ENCODE measurements at places on chromosomes 13 and 19.

GRCh38 chr13:44153496-44153895 is 220.1 kb upstream of the SERP2 start:
- no peak for DNase-seq

- DNase-seq = no peak
Observed at GRCh38 chr19:51830274-51830673, 35.3 kb downstream of the FPR3 start.

DNA sequence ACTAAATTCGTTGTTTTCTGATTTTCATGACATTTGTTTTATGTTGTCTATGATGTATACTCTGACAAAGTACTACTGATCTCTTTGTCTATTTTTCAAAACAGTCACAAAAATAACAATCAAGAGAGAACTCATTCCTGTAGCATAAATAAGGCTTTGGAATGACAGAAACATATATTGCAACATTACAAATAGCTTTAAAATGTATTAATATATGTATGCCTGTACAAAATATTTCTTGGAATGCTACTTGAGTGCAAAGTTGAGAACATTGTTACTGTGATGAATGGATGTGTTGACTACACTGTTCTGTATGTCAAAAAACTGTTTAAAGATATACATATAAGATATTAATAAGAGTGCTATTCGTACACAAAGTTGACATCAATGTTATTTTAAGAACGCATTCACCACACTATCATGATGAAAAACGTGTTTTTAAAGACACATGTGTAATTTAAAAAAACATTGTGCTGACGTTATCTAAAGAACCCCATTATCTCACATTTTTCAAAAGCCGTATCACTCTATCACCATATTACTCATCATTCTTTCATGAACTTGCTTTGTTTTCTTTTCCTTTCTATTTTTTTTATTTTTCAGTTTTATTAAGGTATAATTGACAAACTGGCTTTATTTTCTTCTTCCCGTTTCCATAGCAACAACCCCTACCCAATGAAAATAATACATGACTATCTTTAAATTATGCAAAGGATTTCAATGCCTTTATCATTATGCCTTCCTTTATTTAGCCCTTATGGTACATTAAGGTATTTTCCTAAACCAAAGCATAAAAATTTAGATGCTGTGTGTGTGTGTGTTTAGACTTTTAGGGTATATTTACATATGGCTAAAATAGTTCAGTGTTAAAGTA is 918.8 kb downstream of the SLITRK1 start:
- no peak for DNase-seq

DNA sequence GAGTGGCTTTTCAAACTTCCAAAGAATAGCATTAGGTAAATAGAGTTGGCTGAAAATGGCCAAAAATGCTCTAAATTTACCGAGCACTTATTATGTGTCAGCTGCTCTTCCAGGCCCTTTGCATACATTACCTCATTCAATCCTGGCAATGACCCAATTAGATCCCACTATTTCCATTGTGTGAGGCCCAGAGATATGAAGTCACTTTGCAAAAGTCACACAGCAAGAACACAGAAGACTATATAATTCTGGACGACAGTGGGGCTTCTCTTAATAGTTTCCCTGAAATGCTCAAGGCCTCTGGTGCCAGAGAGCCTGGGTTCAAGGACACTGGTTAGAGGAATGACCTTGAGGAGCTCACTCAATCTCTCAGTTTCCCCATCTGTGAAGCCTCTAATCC is 146.8 kb downstream of the IER2 start:
- no peak for DNase-seq

GRCh38 chr19:34241513-34242337 is 12.6 kb upstream of the GARRE1 start:
- no peak for DNase-seq

GRCh38 chr13:99540530-99540929 is 39.3 kb downstream of the TM9SF2 start:
- DNase-seq = no peak

- no peak for DNase-seq
Observed at GRCh38 chr13:42078128-42078808, 29.8 kb downstream of the DGKH start.

DNA sequence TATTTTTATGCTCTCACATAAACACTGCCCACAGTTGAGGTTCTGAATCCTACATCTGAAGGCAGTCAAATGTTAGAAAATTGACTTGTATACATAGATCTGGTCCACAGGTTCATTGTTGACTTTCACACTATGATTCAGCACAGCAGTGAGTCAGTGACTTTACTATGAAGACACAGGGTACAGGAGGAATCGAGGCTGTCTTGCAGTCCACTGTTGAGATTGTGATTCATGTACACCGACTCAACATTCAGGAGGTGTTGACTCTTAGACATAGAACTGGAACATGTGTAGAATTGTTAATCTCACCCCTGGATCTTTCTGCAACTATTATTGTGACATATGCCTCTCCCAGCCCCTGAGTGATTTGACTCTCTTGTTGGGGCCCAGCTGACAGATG is 74.3 kb upstream of the ZNF43 start:
- no peak for DNase-seq

DNA sequence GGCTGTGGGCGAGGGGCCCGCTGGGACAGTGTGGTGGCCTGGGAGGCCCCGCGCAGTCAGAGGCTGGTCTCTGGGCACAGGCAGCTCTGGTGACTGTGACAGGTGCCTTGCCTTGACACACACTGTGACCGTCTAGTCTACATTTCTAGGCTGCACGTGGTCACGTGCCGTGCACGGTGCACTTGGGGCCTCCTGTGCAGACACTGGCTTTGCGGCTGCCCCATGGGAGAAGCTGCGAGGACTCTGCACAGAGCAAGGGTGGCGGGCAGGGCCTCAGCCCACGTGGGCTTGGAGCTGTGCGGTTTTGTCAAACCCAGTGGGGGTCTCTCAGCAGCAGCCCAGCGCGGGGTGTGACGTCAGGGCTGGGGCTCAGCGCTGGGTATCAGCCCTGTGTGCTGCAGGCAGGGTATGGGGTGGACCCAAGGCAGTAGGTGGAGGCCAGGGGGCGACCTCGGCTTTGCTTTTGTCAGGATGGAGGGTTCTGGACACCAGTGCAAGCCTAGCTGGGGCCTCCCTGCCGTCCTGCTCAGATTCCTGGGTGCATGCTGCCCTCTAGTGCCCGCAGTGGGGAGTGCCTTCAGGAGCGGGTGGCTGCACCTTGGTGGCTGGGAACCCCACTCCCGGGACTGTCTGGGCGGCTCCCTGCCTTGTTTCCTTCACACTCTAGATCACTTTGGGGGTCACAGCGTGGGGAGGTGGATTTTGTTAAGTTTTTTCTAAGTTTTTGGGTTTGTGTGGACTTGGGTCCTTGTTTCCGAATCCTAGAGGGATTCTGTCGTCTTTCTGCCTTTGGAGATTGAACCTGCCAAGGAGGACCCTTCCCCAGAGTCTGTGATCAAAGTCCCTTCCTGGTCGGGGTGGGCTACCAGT is 62.6 kb downstream of the KDM4B start:
- DNase-seq = peak; percentile 83

- DNase-seq = peak; percentile 59
Observed at GRCh38 chr19:38095411-38096308, 128.4 kb downstream of the DPF1 start.

DNA sequence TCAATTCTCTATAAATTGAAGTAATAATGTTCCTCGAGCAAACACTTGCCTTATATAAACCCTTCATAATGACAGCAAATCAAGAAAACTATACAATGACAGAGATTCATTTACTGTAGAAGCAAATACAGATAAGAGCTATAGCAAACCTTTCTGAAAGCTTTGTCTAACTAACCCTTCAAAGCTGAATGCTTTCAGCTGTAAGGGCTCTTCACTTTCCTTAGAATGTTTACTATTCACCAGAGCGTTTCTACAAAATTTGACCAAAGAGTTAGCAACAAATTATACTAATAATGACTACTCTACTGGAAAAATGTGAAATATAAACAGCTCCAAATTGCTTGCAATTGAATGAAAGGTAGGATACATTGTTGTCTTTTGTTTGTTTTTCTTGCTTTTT is 218.1 kb downstream of the SLITRK5 start:
- no peak for DNase-seq

DNA sequence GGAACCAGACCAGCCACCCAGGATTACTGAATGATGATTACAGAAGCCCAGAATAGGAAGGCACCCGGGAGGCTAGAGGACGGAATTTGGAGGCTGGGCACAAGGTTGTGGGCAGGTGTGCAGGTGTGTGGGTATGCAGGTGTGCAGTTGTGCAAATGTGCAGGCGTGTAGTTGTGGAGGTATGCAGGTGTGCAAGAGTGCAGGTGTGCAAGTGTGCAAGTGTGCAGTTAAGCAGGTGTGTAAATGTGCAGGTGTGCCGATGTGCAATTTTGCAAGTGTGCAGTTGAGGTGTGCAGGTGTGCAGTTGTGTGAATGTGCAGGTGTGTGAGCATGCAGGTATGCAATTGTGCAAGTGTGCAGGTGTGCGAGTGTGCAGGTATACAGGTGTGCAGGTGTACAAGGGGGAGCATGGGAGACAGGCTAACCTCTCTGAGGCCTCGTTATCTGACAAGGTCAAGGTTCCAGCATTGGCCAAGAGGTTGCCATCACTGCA is 131.8 kb downstream of the KCTD15 start:
- no peak for DNase-seq

GRCh38 chr19:19487950-19488874 is 27.1 kb downstream of the TSSK6 start:
- no peak for DNase-seq

DNA sequence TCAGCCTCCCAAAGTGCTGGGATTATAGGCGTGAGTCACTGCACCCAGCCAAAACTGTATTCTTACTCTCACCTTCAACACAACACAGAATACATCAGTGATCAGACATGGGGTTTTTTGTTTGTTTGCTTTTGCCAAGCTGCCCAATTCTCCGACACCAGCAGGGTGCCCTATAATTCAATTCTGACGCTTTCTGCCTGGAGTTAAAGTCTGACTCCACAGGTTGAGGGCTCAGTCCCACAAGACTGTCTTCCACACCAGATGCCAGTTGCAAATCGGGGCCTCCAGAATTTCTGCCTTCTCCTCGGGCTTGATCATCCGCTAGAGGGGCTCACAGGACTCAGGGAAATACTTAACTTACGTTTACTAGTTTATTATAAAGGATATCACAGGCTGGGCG is 22.1 kb downstream of the FBN3 start:
- DNase-seq = no peak

DNA sequence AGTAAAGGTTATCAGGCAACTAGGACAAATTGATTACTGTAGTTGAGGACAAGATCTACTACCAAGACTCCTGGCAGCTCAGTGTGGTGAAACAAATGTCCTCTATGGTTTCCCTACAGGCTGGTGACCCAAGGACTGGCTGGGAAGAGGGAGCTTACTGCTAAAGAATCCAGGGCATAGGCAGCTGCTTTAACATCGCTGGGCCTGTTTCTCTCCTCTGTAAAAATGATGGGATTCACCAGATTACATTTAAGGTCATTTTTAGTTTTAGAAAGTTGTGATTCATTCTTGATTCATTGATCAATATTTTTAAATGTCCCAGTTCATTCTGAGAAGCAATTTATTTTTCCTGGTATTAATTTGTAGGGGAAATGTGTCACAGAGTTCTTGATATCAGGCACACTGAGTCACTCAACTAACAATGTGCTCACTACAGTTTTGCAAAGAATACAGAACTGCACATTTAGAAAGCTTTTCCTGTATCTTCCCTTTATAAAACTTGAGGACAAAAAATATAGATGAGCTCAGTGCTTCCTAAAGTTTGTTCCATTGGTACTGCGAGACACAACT is 19.6 kb upstream of the FAM124A start:
- no peak for DNase-seq

- DNase-seq = no peak
Observed at GRCh38 chr13:99133230-99133629, 67.4 kb upstream of the UBAC2 start.

- DNase-seq = no peak
Observed at GRCh38 chr19:44722131-44723121, 23.5 kb downstream of the CEACAM16 start.

DNA sequence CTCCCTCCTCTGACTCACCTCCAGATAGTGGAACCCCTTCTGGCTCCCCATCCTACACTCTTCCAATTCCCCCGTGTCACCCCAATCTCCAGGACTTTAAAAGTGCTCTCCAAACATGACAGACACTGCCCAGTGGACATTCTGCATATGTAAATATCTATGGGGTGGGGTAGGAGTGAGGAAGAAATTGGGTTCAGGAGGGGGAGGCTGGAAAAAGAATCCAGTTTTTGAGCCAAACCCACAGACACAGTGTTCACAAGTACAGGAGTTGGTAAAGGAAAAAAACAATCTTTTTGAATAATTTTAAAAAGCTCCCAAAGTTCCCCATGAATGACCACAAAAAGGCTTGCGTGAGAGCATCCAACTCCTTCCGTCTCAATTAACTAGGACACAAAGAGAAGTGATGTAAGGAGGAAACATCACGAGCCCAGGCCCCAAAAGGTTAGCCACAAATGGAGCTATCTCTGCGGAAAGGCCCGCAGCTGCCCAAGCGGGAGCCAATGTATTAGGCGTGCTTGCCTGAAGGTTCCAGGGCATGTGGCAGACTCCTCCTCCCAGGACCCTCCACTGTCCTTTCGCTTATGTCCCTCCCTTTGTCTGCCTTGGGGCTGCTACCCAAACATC is 18.0 kb downstream of the ZC3H4 start:
- peak; percentile 45 for DNase-seq

DNA sequence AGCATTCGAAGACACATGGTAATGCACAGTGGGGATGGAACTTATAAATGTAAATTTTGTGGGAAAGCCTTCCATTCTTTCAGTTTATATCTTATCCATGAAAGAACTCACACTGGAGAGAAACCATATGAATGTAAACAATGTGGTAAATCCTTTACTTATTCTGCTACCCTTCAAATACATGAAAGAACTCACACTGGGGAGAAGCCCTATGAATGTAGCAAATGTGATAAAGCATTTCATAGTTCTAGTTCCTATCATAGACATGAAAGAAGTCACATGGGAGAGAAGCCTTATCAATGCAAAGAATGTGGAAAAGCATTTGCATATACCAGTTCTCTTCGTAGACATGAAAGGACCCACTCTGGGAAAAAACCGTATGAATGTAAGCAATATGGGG is 16.2 kb upstream of the ZNF763 start:
- no peak for DNase-seq

Measured in activated CD4-positive, alpha-beta memory T cell treated with anti-CD3 and anti-CD28 coated beads, Interleukin-2, amount 10 ng/mL, durations not matched to agents 7 days and 5 days (primary cell).